ENCODE measurements at places on chromosomes 7 and 10. TPM values are rescaled to one million over a fixed set of nuclear protein-coding genes. Genes with fewer than 3 reads are reported as not detected.

DNA sequence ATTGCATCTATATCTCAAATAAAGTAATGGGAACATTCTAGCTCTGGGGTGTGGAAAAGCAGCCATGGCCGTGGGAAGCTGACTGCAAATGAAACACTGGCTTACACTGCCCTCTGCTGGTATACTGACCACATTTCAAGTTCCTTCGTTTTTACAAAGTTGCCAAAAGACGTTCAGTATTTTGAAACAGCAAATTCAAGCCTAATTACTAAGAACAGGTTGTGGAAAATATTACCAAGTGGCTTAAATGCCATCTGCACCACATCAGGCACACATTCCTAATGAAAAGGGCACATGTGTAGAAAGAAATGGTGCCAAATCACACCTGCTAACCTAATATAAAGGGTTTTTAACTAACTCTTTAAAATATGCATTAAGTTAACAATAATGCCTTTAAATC lies 83.9 kb downstream of the JAZF1 start:
- peaks cover 3% of the 10 kb centered on the region for H3K4me1 ChIP-seq
- peak; percentile 57 for DNase-seq
- H3K27me3 ChIP-seq = no peaks in the 10 kb centered on the region
- no peak overlapping the region for H3K4me3 ChIP-seq
- no peaks in the 10 kb centered on the region for H3K36me3 ChIP-seq
- H3K27ac ChIP-seq = no peak overlapping the region

GRCh38 chr10:129756912-129757901 lies 206.9 kb downstream of the EBF3 start:
- H3K27ac ChIP-seq = peak overlapping the region; percentile 3
- H3K4me1 ChIP-seq = peaks cover 16% of the 10 kb centered on the region
- no peaks in the 10 kb centered on the region for H3K27me3 ChIP-seq
- peak; percentile 12 for DNase-seq
- H3K4me3 ChIP-seq = peak overlapping the region; percentile 14

Gene AGR2
- total RNA-seq = not detected

DNA sequence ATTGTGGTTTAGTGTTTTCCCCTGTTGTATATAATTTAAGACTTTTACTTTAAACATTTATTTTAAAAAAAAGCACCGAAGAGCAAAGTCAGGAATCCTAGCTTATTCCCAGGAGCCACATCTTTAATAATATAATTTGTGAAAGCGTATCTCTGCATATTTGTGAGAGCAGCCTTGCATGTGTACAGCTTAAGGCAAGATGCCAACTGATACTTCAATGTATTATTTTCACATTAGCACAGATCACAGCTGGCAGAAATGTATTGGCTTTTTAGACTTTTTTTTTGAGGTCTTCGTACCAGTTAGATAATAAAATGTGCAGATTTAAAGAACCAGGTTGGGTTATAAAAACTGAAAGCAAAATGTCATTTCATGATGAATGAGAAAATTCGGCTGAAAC lies 845.7 kb upstream of the POT1 start:
- H3K4me1 ChIP-seq = no peaks in the 10 kb centered on the region
- no peak for DNase-seq
- no peak overlapping the region for H3K4me3 ChIP-seq
- no peaks in the 10 kb centered on the region for H3K36me3 ChIP-seq
- no peak overlapping the region for H3K27ac ChIP-seq

DNA sequence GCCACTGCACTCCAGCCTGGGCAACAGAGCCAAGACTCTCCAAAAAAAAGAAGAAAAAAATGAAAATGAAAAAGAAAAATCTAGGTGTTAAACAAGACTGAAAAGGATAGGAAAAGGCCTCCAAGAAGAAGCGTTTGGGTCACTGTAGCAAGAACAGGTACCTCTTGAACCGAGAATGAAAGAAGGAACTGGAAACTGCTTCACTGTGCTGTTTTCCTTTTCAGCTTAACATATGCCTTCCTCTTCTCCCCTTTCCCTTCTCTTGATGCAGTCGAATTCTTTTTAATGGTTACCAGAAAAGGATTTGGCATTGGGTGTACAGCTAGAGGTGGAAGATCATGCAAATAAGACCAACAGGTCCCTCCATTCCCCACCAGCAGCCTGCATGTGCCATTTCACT lies 28.1 kb downstream of the LRRC4 start:
- H3K27me3 ChIP-seq = no peaks in the 10 kb centered on the region
- no peak overlapping the region for H3K4me3 ChIP-seq
- H3K27ac ChIP-seq = no peak overlapping the region
- H3K4me1 ChIP-seq = peaks cover 14% of the 10 kb centered on the region
- DNase-seq = no peak

DNA sequence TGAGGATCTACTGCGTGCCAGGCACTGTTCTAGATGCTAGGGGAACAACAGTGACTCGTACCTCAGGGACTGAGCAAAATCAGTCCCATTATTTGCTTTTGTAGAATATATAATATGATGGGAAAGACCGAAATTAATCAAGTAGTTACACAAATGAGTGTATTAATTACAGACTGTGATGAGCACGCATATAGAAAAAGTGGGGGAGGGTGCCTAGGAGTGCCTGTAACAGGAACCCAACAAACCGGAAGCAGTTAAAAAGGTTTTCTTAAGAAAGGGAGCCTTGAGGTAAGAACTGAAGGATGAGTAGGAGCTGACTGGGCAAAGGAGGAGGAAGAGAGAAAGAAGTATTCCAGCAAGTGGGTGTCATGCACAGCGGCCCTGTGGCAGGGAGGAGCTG lies 28.2 kb upstream of the IL6 start:
- H3K4me3 ChIP-seq = no peak overlapping the region
- H3K4me1 ChIP-seq = peaks cover 64% of the 10 kb centered on the region
- peak overlapping the region; percentile 84 for H3K27ac ChIP-seq

GRCh38 chr7:107045195-107045960 lies 873 bp downstream of the PRKAR2B start:
- H3K27ac ChIP-seq = no peak overlapping the region
- peaks cover 36% of the 10 kb centered on the region for H3K27me3 ChIP-seq
- H3K4me1 ChIP-seq = peaks cover 5% of the 10 kb centered on the region
- H3K4me3 ChIP-seq = peak overlapping the region; percentile 82

DNA sequence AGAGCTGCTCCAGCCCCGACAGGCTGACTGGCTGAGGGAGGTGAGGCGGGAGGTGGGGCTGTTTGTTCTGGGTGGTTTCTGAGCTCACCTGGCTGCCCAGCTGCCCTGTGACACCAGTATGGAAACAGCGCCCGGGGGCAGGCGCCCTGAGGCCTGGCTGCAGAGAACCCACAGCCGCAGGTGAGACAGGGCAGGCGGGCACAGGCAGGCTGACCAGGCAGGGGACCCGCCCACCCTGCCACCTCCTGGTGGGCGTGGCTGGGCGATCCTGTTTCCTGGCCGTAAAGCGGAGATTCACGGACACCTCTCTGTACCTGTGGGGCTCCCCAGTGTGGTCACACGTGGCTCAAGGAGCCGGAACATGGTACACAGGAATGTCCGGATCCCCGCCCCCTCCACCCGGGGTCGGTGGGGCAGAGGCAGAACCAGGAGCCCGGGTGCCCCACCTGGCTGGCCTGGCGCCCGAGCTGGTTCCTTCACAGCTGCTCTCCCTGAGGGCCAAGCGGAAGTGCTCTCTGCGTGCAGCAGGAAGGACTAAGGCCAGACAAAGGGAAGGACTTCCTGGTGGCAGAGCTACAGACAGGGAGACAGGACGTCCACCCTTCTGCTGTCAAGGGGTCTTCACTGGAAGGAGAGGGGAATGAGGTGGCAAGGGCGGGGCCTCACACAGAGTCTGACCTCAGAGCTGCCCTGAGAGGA lies 3.9 kb downstream of the MICALL2 start:
- H3K36me3 ChIP-seq = no peaks in the 10 kb centered on the region
- H3K4me3 ChIP-seq = no peak overlapping the region
- peaks cover 10% of the 10 kb centered on the region for H3K4me1 ChIP-seq
